Midbrain (tissue), 1 donor: ENCODE measurements at places on chromosomes 1 and 21.
A peak's percentile ranks its signal among the peaks of the same experiment; 100 is the strongest.

GRCh38 chr21:42562816-42563215 is 49.2 kb downstream of the SLC37A1 start:
- no peak for DNase-seq

DNA sequence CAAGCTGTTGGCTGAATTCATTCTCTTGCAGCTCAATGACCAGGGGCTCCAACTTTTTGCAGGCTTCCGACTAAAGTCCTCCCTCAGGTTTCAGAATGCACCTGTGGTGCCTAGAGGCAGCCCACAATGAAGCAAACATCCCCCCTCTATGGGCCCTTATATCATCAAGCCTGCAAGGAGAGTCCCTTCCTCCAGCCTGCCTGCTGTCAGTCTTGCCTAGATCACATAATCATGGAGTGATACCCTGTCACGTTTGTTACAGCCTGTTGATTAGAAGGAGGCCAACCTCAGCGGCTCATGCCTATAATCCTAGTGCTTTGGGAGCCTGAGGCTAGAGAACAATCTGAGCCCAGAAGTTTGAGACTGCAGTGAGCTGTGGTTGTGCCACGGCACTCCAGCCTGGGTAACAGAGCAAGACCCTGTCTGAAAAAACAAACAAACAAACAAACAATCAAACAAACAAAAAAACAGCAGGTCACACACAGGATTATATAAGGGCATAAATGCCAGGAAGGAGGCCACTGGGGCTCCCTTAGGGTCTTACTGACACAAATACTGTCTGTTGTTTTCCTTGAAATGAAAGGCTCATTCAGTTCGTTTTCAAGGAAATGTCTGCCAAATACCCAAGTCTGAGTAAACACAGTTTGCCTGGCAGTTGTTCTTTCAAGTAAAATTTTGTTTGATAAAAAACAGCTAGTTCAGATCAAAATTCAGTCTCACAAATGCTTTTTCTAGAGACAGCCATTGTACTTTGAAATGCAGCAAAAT is 4.7 kb upstream of the SPRR3 start:
- DNase-seq = peak; percentile 44

- DNase-seq = no peak
These were observed 1.0 kb upstream of the STRIP1 start for GRCh38 chr1:110033421-110033820.

DNA sequence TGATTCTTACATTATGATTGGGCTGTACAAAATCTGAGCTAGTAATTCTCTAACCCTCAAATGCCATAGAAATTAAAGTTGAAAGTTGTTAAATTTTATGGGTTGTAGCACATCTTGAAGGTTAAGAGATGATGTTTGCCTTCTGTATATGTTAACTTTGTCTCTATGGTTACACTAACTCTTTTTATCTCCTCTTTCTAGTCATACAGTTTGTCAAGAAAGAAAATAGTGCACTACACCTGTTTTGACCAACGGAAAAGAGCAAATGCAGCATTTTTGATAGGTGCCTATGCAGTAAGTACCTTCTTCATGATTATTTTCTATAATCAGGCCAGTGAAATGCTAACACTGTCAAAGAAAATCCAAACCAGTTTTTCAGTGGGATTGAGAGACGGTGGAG is 38.2 kb downstream of the CDC14A start:
- DNase-seq = no peak

- no peak for DNase-seq
These were observed 73.3 kb upstream of the FMO3 start for GRCh38 chr1:171017426-171017825.

GRCh38 chr1:248914796-248915381 is 8.9 kb downstream of the PGBD2 start:
- no peak for DNase-seq

GRCh38 chr21:39625211-39625895 is 12.6 kb downstream of the B3GALT5 start:
- DNase-seq = no peak

- DNase-seq = peak; percentile 54
These were observed 9.1 kb downstream of the OTUD7B start for GRCh38 chr1:150001415-150001814.

GRCh38 chr1:25049190-25049589 is 119.1 kb upstream of the RUNX3 start:
- DNase-seq = no peak

- no peak for DNase-seq
These were observed 21.0 kb upstream of the SPATA6 start for GRCh38 chr1:48493041-48493440.

DNA sequence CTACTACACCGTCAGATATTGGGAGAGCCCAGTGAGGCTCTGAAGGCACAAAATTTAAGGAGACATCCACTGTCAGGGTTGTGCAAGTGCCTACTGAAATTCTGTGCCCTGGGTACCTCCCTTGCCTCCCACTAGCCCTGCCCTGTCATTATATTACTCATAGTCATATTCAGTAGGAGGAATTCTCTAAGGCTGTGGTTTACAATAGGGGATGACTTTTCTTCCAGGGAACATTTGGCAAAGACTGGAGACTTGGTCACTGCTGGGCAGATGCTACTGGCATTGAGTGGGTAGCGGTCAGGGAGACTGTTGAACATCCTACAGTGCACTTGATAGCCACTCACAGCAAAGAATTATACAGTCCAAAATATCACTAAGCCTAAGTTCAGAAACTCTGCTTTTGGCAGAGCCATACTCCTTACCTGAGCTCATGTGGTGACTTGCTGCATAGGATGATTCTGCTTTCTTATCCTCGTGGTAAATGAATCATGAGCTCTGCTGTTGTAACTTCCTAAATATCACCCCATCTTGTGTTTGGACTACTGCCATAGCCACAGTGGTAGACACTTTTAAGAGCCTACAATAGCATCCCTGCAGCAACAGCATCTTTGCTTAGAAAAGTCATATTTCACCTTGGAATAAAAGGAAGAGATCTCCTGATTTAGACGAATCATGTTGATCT is 563.4 kb upstream of the PLXNA2 start:
- no peak for DNase-seq

DNA sequence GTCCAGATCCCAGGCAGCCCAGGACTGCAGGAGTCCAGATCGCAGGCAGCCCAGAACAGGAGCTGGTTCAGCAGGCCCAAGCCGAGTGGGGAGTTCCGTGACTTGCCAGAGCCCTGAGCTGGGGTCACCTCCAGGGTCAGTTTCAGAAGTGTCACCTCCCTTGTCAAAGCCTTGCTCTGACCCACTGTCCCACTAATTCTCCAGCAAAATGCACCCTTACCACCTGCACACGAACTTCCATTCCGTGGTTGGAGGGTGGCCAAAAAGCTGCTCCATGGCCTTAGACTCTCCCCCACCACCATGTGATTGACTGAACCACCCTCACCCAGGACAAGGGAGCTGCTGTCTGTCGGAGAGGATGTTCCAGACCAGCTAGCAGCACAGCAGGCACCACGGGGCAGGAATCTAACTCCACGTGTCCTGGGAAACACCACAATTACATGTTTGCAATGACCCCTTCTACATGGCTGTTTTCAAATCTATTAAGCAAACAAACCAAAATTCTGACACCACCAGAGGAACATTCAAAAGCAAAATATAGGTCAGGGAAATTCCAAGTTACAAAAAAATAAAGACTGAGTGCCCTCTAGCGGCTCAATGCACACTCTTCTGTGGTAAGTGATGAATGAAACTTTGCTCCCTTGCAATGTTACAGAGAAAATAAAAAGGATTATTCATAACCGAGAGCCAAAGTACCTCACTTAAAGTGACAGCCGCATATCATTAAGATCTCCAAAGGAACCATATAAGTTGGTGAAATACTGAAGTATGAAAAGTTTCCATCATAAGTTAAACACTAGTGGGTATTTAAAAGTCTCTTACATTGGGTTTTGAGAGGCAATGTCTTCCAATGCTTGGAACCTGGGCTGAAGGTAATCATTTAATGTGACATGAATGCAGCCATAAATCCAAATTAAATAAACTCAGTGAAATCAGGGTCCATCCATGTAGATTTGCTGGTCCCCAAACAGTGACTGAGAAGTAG is 76.3 kb downstream of the NPHP4 start:
- DNase-seq = peak; percentile 68

- no peak for DNase-seq
These were observed 327.9 kb upstream of the PROX1 start for GRCh38 chr1:213659580-213660547.

- no peak for DNase-seq
These were observed 453.3 kb downstream of the NUF2 start for GRCh38 chr1:163774978-163775620.

DNA sequence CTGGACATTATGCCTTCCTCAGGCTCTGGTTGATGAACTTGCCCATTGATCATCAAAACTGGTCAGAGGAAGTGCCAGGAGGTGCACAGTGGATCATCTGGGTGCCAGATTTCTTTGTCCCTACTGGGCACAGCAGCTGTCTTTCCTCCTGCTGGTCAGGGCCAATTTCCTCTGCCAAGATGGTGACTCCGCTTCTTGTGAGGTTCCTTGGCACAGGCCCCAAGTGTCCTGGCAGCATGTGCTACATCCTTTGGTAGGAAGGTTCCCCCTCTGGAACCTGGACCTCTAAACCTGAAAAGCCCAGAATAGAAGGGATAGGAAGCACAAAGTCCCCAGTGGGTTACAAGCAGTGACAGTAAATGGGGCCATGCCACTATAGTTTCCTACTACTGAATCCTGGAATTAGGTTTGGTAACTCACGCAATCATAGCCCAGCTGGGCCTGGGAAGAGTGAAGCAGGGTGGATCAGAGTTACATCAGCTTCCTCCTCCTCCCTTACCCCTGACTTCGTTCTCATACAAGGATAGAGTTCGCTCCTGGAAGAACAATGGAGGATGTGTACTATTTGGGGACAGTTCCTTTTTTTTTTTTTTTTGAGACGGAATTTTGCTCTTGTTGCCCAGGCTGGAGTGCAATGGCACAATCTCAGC is 147.1 kb downstream of the CNIH3 start:
- no peak for DNase-seq

- DNase-seq = no peak
These were observed 6.4 kb downstream of the ITGB2 start for GRCh38 chr21:44914176-44914874.

DNA sequence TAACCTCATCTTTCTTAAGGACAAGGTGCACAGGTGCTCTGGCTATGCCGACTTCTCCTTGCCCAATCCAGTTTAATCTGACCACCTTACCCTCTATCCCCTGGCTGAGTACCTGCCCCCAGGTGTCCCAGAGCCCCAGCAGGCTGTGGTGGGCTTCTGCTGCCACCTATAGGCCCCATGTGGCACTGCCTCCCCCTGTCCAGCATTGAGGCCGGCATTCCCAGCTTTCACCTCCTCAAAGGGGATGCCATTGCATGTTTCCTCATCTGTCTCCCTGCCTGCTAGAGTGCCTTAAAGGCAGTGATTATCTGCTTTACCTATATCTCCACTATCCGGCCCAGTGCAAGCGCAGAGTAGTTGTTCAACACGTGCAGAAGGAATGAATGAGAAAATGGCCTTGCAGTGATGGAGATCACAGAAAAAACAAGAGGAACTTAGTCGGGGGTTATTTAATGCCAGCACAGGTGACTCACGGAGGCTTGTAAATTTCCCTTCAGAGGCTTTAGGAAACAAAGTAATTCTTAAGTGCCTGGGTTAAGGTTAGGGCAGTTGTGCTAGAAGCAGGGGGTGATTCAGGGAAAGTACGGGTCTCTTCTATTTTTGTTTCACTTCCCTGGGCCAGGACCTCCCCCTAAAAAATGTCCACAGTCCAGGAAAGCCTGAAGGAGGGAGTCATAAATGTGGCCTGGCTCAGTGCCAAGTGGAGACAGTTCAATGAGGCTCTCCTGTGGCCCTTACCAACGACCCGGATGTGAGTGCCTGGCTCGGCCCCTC is 131.8 kb upstream of the NGF start:
- peak; percentile 17 for DNase-seq

DNA sequence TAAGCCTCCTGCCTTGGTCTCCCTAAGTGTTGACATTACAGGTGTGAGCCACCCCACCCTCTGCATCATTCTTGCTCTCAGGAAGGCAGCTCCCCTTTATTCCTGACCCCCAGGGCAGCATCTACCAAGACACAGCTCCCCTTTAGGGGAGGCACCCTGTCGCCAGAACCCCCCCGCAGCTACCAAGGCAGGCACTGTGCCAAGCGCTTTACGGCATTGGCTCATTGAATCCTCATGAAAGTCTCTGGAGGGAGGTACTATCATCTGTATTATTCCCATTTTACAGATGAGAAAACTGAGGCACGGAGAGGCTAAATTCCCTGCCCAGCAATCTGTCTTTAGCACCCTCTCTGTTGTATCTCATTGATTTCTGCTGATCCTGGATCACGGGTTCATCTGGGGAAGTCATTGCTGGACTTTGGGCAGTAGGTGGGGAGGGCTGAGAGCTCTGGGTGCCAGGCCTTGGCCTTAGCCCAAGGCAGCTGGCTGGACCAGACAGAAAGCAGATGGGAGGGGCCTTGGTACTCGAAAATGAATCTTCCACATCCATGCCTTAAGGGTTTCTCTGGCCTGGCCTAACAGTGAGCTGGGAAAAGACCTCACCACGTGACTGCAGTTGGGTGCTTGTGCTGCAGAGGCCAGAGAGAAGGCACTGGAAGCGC is 5.9 kb downstream of the PLOD1 start:
- DNase-seq = peak; percentile 75

- DNase-seq = peak; percentile 30
These were observed 15.3 kb upstream of the TRNAU1AP start for GRCh38 chr1:28537457-28538199.
